Activated CD4-positive, alpha-beta T cell treated with anti-CD3 and anti-CD28 coated beads, Interleukin-10, Interleukin-2, amounts not matched to agents 100 ng/mL and 50 ng/mL, durations not matched to agents 16 hours and 8 hours (primary cell): ENCODE measurements at places on chromosomes 2 and 18.

GRCh38 chr2:6653281-6653750 is 212.4 kb downstream of the CMPK2 start:
- no peak for DNase-seq

DNA sequence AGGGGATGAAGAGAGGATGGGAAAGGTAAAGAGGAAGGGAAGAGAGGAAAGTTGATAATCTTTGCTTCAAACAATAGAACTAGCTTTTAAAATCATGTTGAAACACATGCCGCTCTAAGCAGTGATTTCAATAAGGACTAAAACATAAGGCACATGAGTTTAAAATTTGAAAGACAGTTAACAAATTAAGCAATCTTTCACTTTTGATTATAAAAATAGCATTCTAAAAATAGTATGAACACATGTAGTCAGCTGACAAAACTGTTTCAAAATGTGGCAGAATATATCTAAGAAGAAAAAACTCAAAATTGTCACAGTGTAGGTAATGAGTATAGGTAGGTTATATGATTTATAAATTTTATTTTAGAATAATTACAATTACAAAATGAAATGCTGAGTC is 25.3 kb downstream of the PSME4 start:
- DNase-seq, result no peak

DNA sequence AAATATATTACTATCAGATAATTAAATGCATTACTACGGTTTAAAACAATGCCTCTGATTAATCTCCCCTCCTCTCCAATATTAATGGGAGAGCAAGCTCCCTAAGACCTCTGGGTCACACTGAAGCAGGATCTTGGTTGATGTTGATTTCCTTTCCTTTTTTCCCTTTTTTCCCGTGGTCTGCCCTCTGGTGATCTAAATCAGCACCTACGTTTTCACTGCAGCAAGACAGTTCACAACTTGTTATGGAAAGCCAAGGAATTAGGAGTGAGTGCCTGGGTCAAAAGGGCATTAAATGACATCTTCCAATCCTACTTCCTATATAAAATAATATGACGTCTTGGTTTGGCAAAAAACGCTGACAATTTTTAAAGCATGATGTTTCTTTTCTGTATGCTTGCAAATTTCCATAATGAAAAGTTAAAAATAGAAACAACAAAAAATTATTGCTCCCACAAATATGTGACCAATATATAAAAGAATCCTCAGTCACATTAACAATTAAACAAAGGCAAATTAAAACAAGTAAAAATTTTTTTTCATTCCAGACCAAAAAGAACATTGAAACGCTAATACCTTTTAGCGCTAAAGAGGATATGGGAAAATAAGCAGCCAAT is 7.9 kb upstream of the CFAP36 start:
- DNase-seq, result no peak

GRCh38 chr18:10138719-10139118 is 224.9 kb downstream of the VAPA start:
- DNase-seq, result no peak

DNA sequence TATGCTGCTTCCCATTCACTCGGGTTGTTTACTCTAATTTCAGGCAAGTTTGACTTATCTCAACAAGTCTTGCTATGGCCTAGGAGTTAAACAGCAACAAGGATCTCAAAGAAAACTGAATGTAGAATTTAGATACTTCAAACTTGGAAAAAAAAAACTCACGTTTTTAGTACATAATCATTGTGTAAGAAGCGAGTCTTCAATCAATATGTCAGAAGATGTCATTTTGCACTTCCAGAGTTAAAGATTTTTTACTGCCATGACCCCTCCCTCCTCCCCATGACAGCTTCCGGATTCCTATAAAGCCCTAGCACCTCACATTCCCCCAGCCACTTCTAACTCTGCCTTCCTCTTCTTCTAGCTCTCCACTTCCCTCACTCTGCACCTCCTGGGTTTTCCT is 133.4 kb downstream of the SS18 start:
- no peak for DNase-seq

GRCh38 chr2:121663434-121663833 is 14.2 kb upstream of the CLASP1 start:
- no peak for DNase-seq

DNA sequence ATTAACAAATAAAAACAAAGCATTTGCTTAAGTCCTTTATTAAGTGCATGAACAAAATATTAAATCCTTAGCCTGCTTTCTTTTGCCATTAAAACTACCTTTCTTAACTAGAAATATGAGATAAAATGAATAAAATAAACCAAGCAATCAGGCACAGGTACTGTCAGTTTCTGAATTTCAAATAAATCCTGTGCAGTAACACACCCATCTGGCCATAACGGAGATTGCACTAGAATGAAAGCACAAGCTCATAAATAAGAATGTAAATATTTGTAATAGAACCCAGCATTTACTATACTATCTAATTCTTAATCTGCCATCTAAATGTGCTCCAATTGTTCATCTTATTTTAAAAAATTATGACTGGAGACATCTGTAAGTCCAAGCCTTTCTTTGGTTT is 31.9 kb downstream of the PRKRA start:
- DNase-seq, result no peak

DNA sequence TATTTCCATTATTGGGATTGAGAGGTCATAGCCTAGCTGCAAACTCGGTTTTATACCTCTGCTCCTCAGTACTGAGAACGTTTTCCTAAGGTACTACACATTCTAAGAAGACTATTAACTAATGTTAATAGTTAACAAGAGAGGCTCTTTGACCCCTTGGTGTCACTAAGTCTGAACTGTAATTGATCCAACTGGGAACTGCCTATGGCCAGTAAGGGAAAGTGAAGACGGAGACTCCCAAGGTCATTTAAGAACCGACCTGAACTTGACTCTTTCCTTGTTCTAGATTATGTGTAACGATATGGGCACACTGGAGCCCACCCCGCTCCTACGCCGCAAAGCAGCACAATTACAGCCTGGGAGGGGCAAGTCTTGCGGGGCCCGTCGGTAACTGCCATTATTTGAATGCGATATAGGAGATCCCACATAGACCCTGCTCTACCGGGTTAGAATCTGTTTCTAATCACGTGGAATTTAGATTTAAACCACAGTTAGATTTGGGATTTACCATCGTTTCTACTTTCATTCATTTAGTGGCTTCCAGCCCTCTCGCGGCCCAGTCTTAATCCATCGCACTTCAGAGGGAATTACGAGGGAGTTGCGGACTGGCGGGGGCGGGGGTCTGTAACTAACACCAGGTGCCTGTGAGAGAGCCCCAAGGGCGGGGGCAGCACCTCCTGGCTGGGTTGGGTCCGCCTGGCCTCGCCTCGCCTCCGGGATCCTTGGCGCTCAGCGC is 84.1 kb upstream of the EPB41L3 start:
- no peak for DNase-seq

DNA sequence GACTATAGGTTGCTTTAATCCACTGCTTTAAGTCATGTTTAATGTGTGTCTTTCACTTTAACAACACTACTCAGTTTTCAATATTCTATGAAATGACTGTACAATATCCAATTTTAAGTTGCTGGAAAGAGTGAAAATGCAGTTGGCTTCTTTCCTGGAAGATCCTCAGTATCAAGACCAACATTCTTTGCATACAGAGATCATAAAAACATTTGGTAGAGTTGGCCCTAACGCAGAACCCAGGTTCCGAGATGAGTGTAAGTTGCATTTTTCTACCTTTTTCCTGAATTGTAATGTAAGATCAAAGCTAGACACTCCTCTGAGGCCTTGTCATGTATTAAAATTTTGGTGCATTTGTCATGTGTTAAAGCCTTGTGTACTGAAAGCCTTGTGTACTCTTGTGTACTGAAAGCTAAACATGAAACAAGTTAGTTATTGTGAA is 42.9 kb upstream of the TNFRSF11A start:
- peak; percentile 59 for DNase-seq

GRCh38 chr2:105261061-105261460 is 19.5 kb downstream of the GPR45 start:
- no peak for DNase-seq

DNA sequence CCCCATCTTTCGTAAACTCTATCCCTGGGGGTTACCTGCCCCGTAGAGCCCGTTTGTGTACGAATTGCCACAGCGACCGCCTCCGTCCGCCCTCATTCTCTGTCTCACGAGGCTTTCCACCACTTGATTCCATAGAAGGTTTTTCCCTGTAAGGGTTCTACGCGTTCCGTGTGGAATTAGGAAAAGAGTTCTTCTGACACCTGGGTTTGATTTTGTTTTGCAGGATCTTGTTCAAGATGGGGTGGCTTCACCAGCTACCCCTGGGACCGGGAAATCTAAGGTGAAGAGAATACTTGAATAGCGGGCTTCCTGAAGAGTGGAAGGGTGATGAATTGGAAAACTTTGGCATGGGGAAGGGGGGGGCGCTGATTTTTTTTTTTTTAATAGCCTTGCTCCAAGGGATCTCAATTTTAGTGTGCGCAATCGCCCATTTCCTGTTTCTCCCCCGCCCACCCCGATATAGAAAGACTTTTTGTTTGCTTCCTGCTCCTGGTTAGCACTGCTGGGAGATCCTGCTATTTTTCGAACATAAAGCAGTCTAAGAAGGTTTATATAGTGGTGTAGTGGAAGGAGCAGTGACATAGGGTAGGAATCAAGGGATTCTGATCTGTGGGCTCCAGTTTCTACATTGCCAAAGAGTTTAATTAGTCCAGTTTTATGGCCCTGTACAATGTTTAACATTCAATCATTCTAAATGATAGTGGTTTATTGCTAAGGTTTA is 564 bp downstream of the GCC2 start:
- DNase-seq, result peak; percentile 22

DNA sequence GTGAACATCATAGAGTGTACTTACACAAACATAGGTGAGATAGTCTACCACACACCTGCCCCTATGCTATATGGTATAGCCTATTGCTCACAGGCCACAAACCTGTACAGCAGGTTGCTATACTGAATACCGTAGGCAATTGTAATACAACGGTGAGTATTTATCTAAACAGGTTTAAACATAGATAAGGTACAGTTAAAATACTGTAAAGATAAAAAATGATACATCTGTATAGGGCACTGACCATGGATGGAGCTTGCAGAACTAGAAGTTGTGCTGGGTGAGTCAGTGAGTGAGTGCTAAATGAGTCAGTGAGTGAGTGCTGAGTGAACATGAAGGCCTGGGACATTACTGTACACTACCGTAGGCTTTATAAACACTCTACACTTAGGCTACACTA is 267.0 kb upstream of the HS6ST1 start:
- no peak for DNase-seq

GRCh38 chr2:33804155-33804554 is 205.1 kb upstream of the FAM98A start:
- no peak for DNase-seq

DNA sequence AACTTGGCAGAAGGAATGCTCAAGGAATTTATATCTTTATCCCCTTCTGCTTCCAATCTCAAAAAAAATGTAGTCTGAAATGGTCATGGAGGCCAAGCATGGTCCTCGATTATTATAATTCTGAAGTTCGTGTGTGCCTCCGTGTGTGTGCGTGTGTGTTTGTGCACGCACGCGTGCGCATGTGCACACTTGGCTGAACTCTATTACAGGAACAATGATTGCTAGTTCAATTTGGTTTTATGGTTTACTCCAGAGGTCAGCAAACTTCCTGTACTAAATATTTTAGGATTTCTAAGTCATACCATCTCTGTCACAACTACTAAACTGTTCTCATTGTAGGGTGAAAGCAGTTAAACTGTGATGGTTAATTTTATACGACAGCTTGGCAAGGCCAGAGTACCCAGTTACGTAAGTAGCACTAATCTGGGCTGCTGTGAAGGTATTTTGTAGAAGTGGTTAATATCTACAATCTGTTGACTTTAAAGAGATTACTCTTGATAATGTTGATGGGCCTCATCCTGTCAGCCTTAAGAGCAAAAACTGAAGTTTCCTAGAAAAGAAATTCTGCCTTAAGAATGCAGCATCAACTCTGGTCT is 5.8 kb upstream of the MARCHF7 start:
- no peak for DNase-seq

GRCh38 chr2:39434233-39434897 is 2.7 kb downstream of the MAP4K3 start:
- no peak for DNase-seq

- DNase-seq, result no peak
These were observed 213.4 kb upstream of the REG3G start for GRCh38 chr2:78811955-78812610.

GRCh38 chr2:230863442-230864121 is 1.2 kb upstream of the ITM2C start:
- no peak for DNase-seq

GRCh38 chr2:157301307-157301706 is 24.3 kb downstream of the ERMN start:
- DNase-seq, result no peak

- no peak for DNase-seq
These were observed 71.8 kb downstream of the RAPH1 start for GRCh38 chr2:203463266-203463678.
